Activated CD4-positive, alpha-beta memory T cell treated with anti-CD3 and anti-CD28 coated beads, Interleukin-2, amount 10 ng/mL, durations not matched to agents 7 days and 5 days (primary cell): ENCODE measurements at places on chromosomes 2 and 18.

GRCh38 chr2:201228271-201228911 lies 31.9 kb upstream of the CASP8 start:
- peaks cover 6% of the 10 kb centered on the region for H3K36me3 ChIP-seq
- H3K27ac ChIP-seq, result peak overlapping the region; percentile 80
- peaks cover 62% of the 10 kb centered on the region for H3K4me1 ChIP-seq
- H3K4me3 ChIP-seq, result peak overlapping the region; percentile 47

GRCh38 chr2:62870966-62871365 lies 165.5 kb downstream of the EHBP1 start:
- no peaks in the 10 kb centered on the region for H3K27me3 ChIP-seq
- no peak overlapping the region for H3K27ac ChIP-seq
- peaks cover 6% of the 10 kb centered on the region for H3K4me1 ChIP-seq

GRCh38 chr2:152068226-152068625 lies 30.6 kb downstream of the CACNB4 start:
- no peak overlapping the region for H3K4me3 ChIP-seq
- H3K27me3 ChIP-seq, result peaks cover 9% of the 10 kb centered on the region
- no peak overlapping the region for H3K27ac ChIP-seq
- H3K4me1 ChIP-seq, result no peaks in the 10 kb centered on the region
- H3K36me3 ChIP-seq, result no peaks in the 10 kb centered on the region

DNA sequence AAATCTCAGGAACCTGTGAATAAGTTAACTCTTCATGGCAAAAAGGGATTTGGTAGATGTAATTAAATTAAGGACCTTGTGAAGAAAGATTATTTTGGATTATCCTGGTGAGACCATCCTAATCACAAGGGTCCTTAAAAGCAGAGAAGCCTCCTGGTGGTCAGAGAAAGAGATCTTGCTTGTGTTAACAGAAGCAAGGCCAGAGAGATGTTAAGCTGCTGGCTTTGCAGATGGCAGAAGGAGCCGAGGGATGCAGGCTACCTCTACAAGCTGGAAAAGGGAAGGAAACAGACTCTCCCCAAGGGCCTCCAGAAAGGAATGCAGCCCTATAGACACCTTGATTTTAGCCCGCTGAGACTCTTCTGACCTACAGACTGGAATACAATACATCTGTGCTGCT lies 197.0 kb downstream of the STK39 start:
- peaks cover 10% of the 10 kb centered on the region for H3K36me3 ChIP-seq
- no peak for DNase-seq
- peaks cover 5% of the 10 kb centered on the region for H3K4me1 ChIP-seq

DNA sequence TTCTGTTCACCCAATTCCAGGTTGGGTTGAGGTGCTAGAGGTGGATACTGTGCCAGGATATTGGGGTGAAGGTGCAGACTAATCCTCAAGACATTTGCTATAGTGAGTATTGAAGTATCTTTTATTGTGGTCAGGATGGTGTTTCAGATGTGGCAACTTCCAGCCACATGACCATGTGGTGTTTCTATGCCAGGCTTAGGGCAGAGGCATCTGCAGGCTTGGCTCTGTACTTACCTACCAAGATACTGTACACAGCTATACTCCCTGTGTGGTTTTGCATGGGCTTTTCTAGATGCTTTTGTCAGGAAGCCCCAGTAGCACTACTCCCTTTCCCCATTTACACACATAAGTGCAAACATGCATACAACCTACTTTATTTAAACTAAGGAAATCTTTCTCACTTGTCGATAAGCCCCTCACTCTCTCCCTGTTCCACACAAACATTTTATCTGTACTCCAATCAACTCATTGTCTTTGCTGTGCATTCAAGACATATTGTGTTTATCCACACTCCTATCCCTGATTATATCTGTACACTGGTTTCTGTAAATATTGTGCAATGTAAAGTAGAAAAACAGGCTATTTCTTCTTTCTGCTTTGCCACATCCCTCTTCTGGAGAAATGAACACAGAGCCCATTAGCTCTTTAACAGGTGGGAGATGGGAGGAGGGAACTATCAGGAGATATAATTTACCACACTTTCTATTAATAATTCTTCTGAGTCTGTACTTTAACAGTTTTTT lies 12.3 kb downstream of the ARL6IP6 start:
- no peak overlapping the region for H3K4me3 ChIP-seq
- no peaks in the 10 kb centered on the region for H3K27me3 ChIP-seq
- H3K36me3 ChIP-seq, result peaks cover 12% of the 10 kb centered on the region
- peak overlapping the region; percentile 65 for H3K27ac ChIP-seq
- peaks cover 31% of the 10 kb centered on the region for H3K4me1 ChIP-seq
- DNase-seq, result peak; percentile 65

- H3K4me3 ChIP-seq, result no peak overlapping the region
- DNase-seq, result no peak
- H3K27me3 ChIP-seq, result no peaks in the 10 kb centered on the region
- H3K4me1 ChIP-seq, result peaks cover 87% of the 10 kb centered on the region
Measured at GRCh38 chr2:197261808-197262226, 48.8 kb downstream of the ANKRD44 start.

GRCh38 chr2:9983401-9984216 lies 32.1 kb downstream of the GRHL1 start:
- DNase-seq, result no peak
- peaks cover 16% of the 10 kb centered on the region for H3K4me1 ChIP-seq
- no peak overlapping the region for H3K4me3 ChIP-seq

- no peak overlapping the region for H3K27ac ChIP-seq
- no peaks in the 10 kb centered on the region for H3K36me3 ChIP-seq
- no peak for DNase-seq
- no peak overlapping the region for H3K4me3 ChIP-seq
- H3K4me1 ChIP-seq, result peaks cover 4% of the 10 kb centered on the region
Measured at GRCh38 chr2:203646266-203646864, 60.1 kb upstream of the CD28 start.

GRCh38 chr2:19505199-19506136 lies 147.0 kb upstream of the OSR1 start:
- peaks cover 12% of the 10 kb centered on the region for H3K27me3 ChIP-seq
- no peak for DNase-seq
- no peaks in the 10 kb centered on the region for H3K4me1 ChIP-seq
- no peak overlapping the region for H3K4me3 ChIP-seq
- no peaks in the 10 kb centered on the region for H3K36me3 ChIP-seq

- no peaks in the 10 kb centered on the region for H3K36me3 ChIP-seq
- no peak overlapping the region for H3K27ac ChIP-seq
- no peaks in the 10 kb centered on the region for H3K4me1 ChIP-seq
- H3K4me3 ChIP-seq, result no peak overlapping the region
Measured at GRCh38 chr18:24515721-24516120, 55.3 kb downstream of the HRH4 start.

DNA sequence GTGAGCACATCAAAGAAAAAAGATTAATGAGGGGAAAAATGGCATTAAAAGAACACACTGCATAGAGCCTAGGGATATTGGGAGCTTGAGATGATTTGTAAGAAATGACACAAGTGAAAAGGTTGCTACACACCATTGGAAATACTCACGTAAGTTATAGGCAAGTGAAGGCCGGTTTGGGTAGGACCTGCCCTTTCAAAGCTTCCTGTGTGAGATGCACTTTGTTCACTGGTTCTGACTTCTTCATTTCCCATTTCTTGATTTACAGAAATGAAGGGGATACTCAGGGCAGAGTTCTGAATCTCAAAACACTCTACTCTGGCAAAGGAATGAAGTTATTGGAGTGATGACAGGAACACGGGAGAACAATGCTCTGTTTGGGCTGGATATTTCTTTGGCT lies at the start of gene IL18RAP:
IL18RAP (plus strand) TSS at position 251 of the 400 bp plus-strand sequence; CDS start at position 369, 118 bp downstream.
- peaks cover 80% of the 10 kb centered on the region for H3K4me1 ChIP-seq
- peaks cover 66% of the 10 kb centered on the region for H3K36me3 ChIP-seq
- peaks cover 14% of the 10 kb centered on the region for H3K27me3 ChIP-seq
- DNase-seq, result no peak

DNA sequence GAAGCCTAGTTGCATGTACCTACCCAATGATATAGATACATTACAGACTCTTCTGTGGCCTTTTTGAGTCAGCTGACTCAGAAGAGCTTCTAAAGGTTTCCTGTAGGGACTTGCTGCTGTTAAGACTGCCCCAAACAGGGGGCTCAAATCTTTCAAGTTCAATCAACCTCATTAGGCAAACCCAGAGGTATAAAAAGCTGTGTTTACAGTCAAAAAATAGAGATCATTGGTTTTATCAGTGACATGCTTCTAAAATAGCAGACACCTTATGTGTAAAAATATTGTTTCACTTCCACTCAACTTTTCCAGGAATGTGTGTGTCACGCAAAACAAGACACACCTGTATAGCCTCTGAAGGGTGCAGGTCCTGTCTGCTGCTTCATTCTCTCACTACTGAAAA lies 624.3 kb upstream of the FANCL start:
- no peaks in the 10 kb centered on the region for H3K27me3 ChIP-seq
- peaks cover 2% of the 10 kb centered on the region for H3K4me1 ChIP-seq
- H3K36me3 ChIP-seq, result no peaks in the 10 kb centered on the region
- H3K4me3 ChIP-seq, result no peak overlapping the region
- no peak overlapping the region for H3K27ac ChIP-seq
- DNase-seq, result no peak
